ENCODE measurements at places on chromosomes 6 and 20.

GRCh38 chr6:129108337-129108736 lies 225.4 kb downstream of the LAMA2 start:
- DNase-seq = no peak

DNA sequence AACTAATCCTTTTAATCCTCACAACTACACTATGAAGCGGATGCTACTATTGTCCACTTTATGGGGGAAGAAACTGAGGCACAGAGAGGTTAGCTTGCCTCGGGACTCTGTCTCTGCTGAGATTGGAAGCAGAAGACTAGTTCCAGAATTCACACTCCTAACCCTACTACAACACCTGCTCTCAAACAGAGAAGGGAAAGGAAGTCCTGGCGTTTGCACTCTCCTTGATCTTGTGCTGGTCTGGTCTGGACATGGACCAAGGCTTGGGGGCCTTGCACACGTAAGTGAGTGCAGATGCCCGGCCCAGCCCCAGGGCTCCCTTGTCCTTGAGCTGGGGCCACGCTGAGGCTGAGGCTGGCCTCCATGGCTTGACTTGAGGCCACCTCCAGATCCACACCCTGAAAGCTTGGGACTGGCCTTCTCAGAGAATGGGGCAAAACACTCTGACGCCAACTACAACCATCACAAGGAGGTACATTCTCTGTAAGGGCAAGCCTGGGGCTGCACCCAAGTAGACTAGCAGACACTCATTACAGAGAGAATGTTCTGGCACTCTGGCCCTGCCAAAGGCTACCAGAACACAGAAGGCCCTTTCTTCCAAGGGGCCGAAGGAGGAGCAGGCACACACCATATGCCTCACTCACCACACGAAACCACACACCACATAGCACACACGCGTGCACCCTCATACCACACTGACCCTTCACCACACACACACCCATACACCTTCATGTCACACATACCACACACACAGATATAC lies 33.3 kb upstream of the EZR start:
- DNase-seq = no peak

DNA sequence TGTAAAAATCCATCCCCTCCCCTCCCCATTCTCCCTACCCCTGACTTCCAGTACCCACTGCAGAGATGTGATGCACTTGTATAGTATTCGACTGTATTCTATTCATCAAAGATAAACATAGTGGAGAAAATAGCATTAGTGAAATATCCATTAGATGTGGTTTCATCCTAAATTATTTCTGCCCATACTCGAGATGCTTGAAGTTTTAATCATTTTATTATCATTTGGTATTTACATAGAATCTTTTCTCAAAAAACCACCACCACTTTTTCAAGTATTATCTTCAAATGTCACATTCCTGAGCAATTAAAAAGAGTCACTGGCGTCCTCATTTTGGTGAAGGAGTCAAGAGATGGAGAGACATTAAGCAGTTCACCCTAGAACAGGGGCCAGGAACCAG lies 181.9 kb downstream of the HAO1 start:
- no peak for DNase-seq

GRCh38 chr6:35473075-35473849 lies 5.1 kb downstream of the RPL10A start:
- no peak for DNase-seq

- no peak for DNase-seq
These were observed 1260.8 kb upstream of the GJE1 start for GRCh38 chr6:140871911-140872310.

DNA sequence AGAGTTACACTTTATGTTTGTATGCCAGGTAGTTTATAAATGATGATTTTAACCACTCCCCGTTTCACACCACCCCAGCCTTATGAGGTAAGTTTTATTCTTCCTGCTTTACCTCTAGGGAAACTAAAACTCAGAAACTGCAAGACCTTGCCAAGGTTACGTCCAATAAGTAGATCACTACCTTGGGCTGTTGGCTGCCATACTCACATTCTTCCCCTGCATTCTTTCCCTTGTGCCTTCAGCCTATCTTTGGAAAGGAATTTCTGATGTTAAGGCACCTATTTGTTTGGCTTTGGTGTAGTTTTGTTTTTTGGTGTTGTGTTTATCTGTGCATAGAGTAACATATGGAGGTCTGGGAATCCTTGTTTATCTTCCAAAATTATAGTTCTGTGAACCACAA lies 122.1 kb downstream of the UST start:
- no peak for DNase-seq

DNA sequence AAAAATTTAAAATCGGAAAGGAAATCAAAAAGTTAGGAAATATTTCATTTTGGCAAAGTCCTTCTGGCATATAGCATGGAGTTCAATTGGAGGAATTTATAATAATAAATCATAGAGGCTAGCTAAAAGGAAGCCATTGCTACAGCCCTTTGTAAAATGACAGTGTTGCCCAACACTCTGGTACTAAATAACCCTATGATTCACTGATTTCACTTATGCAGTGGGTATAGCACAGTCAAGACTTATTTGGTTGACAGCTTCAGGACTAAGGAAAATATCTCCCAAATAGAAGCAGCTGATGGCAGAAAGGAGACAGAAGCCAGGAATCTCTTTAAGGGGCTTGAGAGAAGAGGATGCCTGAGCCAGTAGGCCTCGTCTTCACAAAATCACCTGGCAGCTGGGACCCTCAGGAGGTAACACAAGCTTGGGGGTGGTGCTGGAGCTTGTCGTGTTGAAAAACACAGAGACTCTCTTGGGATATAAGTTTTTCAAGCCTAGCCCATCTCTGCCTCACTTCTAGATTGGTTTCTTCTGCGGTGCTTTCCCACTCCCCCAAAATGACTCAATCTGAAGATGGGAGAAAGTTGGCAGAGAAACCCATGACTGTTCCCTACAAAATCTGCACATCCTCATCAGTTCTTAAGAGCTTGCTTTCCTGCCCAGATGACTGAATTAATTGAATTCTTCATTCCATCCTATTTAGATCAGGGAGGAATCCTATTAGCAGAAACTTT lies 38.4 kb upstream of the EYA4 start:
- no peak for DNase-seq

- no peak for DNase-seq
These were observed 7.2 kb downstream of the PRDM13 start for GRCh38 chr6:99613705-99614429.

DNA sequence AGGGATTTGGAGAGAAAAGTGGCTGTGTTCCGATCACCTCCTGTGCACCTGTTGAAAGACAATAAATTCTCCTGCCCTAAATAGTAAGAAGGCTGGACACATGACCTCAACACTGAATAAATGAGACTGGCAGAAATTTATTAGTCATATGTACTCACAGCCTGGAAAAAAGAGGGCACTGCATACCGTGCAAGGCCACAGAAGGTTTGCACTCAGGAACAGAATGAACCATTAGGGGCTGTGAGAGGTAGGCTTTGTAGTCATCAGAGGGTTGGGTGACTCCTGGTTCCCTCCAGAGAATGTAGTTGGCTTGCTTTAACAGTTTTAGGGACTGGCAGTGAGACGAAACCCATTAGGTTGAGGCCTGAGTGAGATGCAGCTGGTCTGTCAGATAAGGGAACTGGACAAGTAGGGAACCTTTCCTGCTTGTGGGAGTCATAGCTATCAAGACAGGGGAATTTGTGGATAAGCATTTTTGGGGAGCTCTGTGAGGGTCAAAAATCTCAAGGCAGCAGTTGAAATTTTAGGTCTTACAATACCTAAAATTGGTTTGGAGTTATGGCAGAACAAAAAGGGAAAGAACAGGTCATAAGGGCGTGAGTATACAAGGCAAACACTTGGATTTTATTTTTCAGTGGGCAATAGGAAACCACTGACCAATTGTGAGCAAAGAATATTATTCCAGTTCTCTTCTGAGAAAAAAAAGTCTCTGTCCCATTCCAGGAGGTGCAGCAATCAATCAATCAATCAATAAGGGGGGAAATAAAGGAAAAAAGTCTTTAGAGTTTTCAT lies 67.9 kb upstream of the BTN3A2 start:
- no peak for DNase-seq

DNA sequence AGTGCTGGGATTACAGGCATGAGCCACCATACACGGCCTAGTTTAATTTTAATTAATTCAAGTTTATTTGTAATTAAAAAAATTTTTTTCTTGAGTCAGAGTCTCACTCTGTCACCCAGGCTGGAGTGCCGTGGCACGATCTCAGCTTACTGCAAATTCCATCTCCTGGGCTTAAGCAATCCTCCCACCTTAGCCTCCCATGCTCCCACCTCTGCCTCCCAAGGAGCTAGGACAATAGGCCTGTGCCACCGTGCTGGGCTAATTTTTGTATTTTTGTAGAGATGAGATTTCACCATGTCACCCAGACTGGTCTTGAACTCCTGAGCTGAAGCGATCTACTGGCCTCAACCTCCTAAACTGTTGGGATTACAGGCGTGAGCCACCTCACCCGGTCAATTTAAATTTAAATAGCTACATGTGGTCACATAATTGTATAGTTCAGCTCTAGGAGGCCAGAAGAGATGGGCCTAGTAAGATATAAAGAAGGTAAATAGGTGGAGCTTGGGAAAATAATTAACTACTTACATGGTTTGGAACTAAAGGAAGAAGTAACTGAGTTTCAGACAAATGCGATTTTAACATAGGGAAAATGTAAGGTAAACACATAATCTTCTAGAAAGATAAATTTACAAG lies 220.0 kb upstream of the CITED2 start:
- no peak for DNase-seq

- DNase-seq = no peak
These were observed 60.8 kb downstream of the PRDM1 start for GRCh38 chr6:106146852-106147351.

GRCh38 chr6:72646604-72647485 lies 25.0 kb downstream of the KCNQ5 start:
- DNase-seq = no peak

DNA sequence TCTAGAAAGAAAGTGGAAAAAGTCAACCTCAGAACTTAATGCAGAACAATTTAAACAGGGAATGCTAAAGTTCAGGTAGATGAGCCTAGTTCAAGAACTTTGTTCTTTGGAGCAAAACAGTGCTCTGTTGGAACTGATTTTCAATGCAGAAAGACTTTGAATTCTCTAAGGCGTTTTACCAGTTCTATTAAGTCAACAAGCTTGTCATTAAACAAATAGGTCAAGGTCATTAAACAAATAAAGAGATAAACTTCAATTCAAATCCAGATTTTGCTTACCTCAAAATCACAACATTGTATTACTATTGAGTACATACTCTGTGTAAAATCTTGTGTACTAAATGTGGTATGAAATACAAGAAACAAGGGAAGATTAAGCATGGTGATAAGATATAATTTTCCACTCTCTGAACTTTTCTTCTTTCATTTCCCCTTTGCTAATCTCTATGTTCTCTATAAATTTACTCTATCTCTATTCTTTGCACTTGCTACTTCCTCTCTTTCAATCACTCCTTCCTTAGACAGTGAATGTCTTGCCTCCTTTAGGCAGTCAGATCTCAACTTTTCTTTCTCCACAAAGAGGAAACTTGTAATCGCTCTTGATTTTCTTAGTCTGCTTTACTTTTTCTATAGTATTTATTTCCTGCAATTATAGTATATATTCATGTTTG lies 160.8 kb upstream of the KHDRBS2 start:
- no peak for DNase-seq

DNA sequence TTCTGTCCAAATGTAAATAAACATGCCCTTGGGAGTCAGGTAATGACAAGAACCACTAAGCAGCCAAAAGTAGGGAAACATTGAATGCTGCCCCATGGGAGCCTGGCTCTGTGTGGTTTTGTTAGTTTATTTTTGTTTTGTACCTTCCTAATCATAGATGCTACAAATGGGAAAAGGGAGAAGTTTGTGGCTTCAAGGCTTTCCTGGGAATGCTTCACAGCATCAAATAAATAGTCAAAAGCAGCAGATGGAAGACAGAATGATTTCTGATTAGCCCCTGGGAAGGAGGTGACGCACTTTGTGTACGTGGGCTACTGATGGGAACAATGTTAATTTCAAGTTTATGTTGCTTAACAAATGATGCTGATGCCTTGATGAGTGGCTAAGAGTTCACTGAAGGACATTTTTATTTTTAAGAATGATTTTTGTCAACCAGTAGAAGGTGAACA lies 532.7 kb downstream of the BCKDHB start:
- DNase-seq = no peak

- no peak for DNase-seq
These were observed 36.6 kb downstream of the HLA-G start for GRCh38 chr6:29864037-29864810.

Measured in fibroblast of skin of left biceps (primary cell).